ENCODE measurements at places on chromosomes 7 and 10.

- no peak for DNase-seq
Measured at GRCh38 chr7:37191797-37192196, 256.9 kb downstream of the ELMO1 start.

- DNase-seq: no peak
Measured at GRCh38 chr10:110505130-110505770, 7.5 kb downstream of the DUSP5 start.

DNA sequence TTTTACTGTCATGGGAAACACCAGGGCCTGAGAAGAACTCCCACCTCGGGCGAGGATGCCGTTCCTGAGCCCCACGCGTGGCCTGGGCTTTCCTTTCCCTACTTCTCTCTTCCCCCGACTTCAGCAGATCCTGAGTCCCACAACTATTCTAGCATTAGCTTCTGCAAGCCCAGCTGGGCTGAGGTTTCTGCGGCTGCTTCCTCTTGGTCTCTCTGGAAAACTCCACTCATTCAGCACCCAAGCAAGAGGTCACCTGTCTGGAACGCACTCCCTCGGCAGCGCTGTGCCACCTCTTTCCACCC, 761 bp upstream of the DOCK1 start:
- DNase-seq: no peak

- DNase-seq: no peak
Measured at GRCh38 chr10:126521399-126521798, 133.1 kb upstream of the ADAM12 start.

DNA sequence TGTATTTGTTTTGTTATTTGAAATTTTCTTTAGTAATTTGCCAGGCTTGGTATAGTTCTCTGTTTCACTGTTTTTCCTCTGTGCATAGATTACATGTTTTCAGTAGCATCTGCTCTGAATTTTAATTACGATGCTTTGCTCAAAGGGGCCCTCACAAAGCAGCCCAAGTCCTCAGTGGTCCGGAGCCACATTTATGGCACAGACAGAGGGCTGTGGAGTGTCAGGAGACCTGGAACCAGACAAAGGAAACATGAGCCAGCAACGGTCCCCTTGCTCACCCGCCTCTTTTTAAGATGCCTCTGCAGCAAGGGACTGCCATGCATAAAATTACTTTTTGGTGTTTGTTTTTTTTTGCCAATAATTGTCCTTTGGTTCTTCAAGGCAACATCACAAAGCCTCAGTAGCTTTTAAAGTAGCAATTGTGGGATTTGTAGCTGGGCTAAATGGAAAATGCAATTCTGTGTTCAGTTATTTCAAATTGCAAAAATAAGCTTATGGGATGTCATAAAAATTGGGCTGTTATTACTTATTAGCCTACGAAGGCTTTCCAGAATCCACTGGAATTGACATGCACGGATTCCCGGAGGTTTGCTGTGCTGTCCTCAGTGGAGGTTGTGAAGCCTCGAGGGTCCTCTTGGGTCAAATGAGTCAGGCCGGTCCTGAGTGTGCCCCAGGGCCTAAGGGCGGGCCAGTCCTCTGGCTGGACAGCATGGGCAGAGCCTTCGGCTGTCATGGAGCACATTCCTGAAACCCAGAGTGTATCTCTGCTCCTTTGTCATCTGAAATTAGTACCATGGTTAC, 422.8 kb downstream of the GLRX3 start:
- no peak for DNase-seq

DNA sequence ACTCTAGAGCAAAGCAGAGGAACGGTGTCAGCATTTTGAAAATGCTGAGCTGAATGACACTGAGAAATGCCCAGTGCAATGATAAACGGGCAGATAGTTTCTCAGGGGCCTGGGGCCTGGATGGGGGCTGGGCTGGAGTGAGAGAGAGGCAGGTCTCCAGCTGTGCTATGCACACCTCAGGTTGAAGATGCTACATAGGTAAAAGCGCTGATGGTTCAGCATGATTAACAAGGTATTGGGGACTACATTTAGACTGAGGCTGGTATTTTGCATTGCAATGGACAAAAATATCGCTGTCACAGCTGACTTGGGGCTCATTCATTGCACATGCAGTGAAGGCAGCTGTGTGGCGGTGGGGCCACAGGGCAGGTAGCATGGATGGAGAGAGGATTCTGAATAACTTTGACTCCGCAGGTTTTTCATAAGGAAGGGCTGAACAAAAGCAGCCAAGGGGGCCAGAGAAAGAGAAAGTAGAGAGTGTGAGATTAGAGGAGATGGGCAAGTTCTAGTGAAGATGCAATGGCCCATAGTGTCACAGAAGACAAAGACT, 290.8 kb upstream of the ZNF32 start:
- DNase-seq: no peak

DNA sequence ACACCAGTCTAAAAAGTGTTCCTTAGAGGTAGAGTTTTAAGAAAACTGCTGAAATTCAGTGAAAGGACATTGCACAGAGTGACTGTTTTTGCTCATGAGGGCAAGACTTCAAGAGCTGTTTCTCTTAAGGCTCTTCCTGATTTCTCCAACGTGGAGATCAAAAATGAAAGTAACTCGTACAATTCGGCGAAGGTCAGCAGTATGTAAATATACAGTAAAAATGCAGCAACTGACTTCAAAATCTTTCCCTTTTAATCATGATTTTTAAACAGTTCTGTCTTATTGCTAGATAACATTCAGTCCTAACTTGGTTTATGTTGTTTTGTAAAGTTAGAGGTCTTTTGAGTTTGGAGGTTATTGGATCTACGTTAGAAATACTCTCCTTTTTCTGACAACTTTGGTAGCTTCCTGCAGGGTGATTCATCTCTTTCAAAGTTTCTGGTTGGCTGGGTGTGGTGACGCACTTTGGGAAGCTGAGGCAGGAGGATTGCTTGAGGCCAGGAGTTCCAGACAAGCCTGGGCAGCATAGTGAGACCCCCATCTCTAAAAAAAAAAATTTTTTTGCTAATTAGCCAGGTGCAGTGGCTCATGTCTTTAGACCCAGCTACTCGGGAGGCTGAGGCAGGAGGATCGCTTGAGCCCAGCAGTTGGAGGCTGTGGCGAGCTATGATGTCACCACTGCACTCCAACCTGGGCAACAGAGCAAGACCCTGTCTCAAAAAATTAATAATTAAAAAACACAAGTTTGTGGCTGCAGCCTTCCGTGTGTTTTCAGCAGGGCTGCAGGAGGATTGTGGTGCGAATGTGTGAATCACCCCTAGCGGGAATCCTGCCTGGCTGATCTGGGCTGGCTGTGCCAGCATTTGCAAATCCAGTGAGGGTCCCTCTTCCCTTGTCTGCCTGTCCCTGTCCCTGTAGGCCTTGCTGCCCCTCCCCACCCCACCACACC, 29.2 kb upstream of the AP5Z1 start:
- no peak for DNase-seq

GRCh38 chr7:93008833-93009232, 108.9 kb downstream of the SAMD9 start:
- DNase-seq: no peak

DNA sequence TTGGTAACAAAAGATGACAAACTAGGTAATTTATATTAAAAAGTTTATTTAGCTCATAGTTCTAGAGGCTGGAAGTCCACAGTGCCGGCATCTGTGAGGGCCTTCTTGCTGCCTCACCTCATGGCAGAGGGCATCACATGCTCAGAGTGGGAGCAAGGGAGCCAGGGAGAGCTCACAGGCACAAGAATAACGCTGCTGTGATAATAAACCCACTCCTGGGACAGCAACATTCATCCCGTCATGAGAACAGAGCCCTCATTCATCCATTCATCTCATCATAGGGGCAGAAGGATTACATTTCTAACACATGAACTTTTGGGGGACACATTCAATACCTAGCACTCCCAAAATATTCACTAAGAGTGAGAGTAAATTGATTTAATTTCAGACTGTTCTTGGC, 170.6 kb upstream of the AKR1E2 start:
- DNase-seq: no peak

DNA sequence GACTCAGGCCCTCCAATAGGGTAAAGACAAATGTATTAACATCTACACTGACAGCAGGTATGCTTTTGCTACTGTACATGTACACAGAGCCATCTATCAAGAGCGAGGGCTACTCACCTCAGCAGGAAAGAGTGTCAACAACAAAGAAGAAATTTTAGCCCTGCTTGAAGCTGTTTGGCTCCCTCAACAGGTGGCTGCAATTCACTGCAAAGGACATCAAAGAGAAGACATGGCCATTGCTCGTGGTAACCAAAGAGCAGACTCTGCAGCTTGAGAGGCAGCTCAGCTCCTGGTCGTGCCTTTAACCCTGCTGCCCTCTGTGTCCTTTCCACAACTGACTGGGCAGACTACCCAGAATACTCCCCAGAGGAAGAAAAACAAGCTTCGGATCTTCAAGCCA, 5.1 kb downstream of the AKR1B15 start:
- no peak for DNase-seq

GRCh38 chr7:105367458-105367857, 21.3 kb downstream of the SRPK2 start:
- DNase-seq: no peak

DNA sequence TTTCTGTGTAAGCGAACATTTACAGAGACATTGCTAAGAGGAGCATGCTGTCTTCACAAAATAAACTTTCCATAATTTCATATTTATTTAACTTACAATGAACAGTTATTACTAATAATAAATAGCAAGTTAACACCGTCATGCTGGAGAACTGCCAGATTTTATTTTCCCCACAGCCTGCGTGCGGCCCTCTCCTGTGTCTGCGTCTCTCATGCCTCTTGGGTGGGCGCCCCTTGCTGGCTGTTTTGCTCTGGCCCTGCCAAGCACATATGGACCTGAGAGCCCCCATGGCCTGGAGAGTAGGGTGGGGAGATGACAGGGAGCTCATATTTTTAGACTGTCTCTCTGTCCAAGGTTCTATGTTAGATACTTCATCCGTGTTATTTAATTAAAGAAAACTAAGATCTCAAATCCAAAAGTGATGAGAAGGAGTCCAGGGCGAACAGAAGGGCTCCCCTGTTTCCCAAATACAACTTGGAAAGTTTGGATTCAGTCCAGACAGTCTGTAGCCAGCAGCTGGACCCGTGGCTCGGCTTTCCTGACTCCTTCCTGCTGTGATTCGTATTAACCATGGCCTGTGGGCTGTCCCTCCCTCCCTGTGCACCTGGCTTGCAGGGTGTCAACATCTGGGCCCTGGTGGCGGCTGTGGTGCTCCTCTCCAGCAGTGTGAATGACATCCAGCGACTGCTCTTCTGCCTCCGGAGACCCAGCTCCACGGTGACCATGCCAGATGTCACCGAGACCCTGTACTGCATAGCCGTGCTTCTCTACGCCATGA, 20.5 kb downstream of the FBH1 start:
- DNase-seq: no peak

DNA sequence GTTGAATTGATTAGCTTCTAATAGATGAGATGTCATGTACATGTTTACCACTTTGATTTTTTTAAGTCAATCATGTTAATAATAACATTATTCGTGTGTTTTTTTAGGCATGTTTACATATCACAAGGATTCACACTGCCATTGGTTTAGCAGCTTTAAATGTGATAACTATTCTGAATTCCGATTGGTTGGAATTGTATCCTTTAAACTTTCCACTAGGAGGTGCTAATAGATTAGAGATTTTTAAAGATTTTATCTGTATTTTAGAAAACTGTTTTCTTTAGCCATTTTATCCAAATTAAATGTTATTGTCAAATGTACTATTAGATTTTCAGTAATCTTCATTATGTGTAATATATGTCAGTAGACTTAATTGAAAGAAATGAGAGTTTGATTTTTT, 83.2 kb downstream of the HECTD2 start:
- no peak for DNase-seq

DNA sequence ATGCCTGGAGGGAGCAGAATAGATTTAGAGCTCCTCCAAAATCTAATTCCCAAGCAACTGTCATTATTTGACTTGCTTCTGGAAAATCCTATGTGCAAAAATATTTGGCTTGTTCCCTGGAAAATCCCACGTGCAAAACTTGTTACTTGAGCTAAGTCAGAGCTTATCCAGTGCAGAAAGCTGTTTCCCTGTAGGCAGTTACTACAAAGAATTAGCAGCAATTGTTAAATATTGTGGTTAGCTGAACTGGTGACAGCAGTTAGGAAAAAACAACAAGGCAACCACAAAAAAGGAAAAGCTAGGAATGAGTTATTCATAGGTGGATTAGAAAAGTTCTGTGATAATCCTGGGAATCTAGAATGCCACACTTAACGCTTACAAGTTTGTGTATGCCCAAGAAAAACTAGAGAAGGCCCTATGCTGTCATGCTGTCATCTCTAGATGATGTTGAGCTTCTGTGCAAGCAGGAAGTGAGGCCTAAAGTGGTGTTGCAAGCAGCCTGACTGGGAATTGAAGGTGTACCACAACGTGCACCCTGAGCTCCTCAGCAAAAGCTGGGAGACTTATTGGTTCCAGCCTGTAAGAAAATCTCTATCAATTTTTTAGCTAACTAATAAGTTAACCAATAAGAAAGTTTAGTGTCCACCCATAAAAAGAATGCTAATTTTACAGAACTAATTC, 738.6 kb upstream of the LRRTM3 start:
- DNase-seq: no peak

DNA sequence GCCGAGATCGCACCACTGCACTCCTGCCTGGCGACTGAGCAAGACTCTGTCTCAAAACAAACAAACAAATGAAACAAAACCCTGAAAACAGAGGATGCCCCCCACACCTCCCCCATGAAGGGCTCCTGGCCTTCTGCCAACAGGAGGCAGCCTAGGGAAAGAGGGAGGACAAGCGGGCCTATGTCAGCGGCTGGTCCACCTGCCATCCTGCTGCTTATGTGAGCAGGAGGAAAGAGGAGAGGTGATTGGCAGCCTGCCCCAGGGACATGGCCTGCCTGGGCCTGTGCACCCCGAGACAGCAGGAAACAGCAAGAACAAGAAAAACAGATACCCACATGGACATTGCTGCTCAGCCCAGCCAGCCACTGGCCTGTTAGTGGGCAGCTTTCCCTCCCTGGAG, 9.1 kb upstream of the ZNF316 start:
- DNase-seq: no peak

- no peak for DNase-seq
Measured at GRCh38 chr7:37577412-37577811, 106.2 kb upstream of the GPR141 start.

- no peak for DNase-seq
Measured at GRCh38 chr10:104257235-104257634, 2.5 kb downstream of the GSTO1 start.

DNA sequence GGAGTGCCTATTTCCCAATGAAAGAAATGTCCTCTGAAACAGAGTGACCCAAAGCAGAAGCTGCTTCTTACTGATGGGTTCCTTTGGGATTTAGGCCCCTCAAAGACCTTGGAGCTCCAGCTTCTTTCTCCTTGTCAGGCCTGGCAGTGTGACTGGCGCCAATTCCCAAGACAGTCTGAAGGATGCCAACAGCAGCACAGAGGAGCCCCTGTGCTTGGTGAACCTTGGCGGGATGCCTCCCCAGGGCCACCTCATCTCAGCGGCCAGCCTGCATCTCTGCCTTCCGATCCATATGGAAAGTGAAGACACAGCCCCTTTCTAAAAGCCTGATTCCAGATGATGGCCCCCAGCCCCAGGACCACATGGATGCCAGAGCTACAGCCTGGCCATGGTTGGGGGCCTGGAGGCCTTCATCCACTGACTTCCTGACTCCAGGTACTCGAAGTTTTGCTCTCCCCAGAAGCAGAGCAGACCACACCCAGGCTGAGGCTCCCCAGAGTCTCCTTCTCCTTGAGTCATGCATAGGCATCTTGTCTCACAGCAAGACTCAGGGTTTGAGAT, 45.4 kb downstream of the FBXW4 start:
- no peak for DNase-seq

- DNase-seq: no peak
Measured at GRCh38 chr7:107269790-107270189, 101.0 kb downstream of the HBP1 start.

All from activated T-helper 1 cell treated with anti-CD3 and anti-CD28 coated beads, Interleukin-2, amount 50 U/mL, for 16 hours (primary cell).